ENCODE measurements at places on chromosomes 4 and X. TPM values are rescaled to one million over a fixed set of nuclear protein-coding genes. Genes with fewer than 3 reads are reported as not detected.

Gene XAGE2
- not detected for total RNA-seq

GRCh38 chr4:144788469-144788868, 142.5 kb downstream of the HHIP start:
- no peaks in the 10 kb centered on the region for H3K27me3 ChIP-seq
- H3K36me3 ChIP-seq = peaks cover 6% of the 10 kb centered on the region
- no peak overlapping the region for H3K27ac ChIP-seq
- DNase-seq = no peak

Gene MXRA5
- 3.1 TPM for total RNA-seq

Gene MAMLD1
- 0.21 TPM for total RNA-seq

Gene P2RY4
- total RNA-seq = not detected

DNA sequence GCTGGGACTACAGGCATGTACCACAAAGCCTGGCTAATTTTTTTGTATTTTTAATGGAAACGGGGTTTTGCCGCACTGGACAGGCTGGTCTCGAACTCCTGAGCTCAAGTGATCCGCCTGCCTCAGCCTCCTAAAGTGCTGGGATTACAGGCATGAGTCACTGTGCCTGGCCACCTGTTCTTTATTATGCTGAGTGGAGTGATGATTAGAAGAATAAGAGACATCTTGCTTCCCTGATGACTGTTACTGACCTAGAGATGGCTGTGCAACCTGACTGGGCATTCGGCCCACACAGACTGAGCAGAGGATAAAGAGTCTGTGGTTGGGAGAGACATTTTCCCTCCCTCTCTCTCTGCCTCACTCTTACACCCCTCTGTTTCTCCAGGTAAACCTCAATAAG, 56.7 kb downstream of the SPINK2 start:
- no peak for DNase-seq
- no peaks in the 10 kb centered on the region for H3K36me3 ChIP-seq
- no peaks in the 10 kb centered on the region for H3K27me3 ChIP-seq
- H3K27ac ChIP-seq = no peak overlapping the region
- no peak overlapping the region for H3K4me3 ChIP-seq

Gene MAGEB17
- total RNA-seq = 2.2 TPM

DNA sequence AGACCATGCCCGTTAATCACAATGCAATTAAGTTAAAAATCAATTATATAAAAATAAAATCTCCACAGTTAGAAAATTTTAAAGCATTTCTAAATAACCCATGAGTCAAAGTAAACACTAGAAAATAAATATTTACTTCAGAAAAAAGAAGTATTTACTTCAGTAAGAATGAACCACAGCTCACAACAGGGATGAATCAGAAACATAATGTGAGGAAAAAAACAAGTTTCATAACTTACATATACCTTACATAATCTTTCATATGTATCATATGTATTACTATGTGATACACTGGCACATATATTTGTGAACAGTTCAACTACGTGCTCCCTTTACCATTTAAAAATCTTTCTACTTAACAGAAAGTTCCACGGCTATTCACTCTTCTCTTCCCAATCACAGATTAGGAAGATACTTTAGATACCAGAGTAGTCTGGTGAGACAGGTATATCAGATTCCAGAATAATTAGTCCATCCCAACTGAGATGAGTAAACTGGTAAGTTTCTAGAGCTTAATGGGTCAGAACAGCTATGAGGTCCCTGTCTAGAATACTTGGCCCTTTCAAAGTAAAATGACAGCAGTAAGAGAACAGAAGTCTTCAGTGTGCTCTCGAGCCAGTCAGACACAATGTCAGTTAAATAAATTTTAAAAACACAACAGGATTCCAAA, 70.3 kb downstream of the SH3RF1 start:
- DNase-seq = no peak
- peaks cover 3% of the 10 kb centered on the region for H3K4me1 ChIP-seq
- H3K36me3 ChIP-seq = no peaks in the 10 kb centered on the region
- H3K4me3 ChIP-seq = no peak overlapping the region
- no peak overlapping the region for H3K27ac ChIP-seq

Gene GLOD5
- not detected for total RNA-seq

GRCh38 chr4:168177546-168178149, 85.3 kb downstream of the ANXA10 start:
- H3K4me3 ChIP-seq = no peak overlapping the region
- H3K36me3 ChIP-seq = no peaks in the 10 kb centered on the region
- H3K27ac ChIP-seq = no peak overlapping the region

Gene UGT8
- 47.1 TPM for total RNA-seq

DNA sequence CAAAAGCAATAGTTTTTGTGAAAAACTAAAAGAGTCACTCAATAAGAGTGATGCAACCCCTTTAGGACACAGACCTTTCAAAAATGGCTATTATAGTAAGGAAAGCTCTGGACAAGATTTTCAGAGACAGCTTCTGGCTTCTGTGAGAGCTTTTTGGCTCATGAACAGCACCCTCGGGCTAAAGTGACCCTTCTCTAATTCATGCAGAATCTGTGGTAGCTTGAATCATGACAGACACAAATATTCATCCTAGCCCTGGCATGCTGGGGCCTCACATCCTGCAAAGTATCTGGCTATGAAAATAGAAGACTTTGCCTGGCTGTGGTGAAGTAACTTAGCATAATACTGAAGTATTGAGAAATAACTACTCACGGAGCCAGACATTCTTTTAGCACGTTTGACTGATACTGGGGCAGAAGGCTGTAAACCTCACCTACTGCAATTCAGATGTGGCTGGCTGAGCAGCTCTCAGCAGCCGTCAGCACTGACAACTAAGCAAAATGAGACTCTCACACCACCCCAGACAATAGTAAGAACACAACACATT, 327.3 kb downstream of the MAPK10 start:
- peaks cover 7% of the 10 kb centered on the region for H3K4me1 ChIP-seq
- no peak overlapping the region for H3K4me3 ChIP-seq
- no peak overlapping the region for H3K27ac ChIP-seq
- DNase-seq = no peak

DNA sequence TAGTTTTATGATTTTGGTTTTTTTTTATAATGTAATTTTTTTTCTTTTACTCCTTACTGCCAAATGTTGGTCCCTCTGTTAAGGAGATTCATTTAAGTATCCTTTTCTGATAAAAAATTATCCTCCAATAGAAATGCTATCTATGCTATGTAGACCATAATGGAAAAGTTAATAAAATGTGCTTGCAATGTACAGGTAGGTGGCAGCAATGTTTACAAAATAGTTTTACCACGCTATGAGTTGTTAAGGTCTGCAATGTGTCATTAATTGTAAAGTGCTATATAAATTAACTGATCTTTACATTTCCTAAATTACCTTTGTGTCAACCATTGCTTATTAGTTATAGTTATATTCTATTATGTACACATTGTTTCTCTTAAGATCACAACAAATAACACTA, 3.8 kb upstream of the CENPC start:
- no peak overlapping the region for H3K4me3 ChIP-seq
- H3K27ac ChIP-seq = no peak overlapping the region
- H3K36me3 ChIP-seq = no peaks in the 10 kb centered on the region
- no peak for DNase-seq

GRCh38 chr4:55609393-55609866, 17.4 kb upstream of the PDCL2 start:
- H3K27ac ChIP-seq = no peak overlapping the region
- no peaks in the 10 kb centered on the region for H3K36me3 ChIP-seq
- no peaks in the 10 kb centered on the region for H3K27me3 ChIP-seq
- H3K4me3 ChIP-seq = no peak overlapping the region

Gene TMPRSS11B
- total RNA-seq = not detected

- DNase-seq = no peak
- no peaks in the 10 kb centered on the region for H3K27me3 ChIP-seq
- H3K4me1 ChIP-seq = no peaks in the 10 kb centered on the region
- no peak overlapping the region for H3K27ac ChIP-seq
- no peak overlapping the region for H3K4me3 ChIP-seq
These were observed 3.4 kb downstream of the SMR3A start for GRCh38 chr4:70364002-70364401.

Gene SLC4A4
- 2.3 TPM for total RNA-seq

Gene PCSK1N
- 15.6 TPM for total RNA-seq

Gene ENPP6
- 0.23 TPM for total RNA-seq

Gene CT45A1
- not detected for total RNA-seq

Gene RGN
- total RNA-seq = 6.7 TPM

GRCh38 chr4:134018846-134019245, 182.7 kb downstream of the PABPC4L start:
- DNase-seq = no peak
- H3K4me1 ChIP-seq = peaks cover 19% of the 10 kb centered on the region
- no peak overlapping the region for H3K4me3 ChIP-seq
- 0 out of 2 replicates have a peak overlapping the region, but pooled peaks have one; percentile 56 for H3K27ac ChIP-seq

Gene MAGED4B
- total RNA-seq = 63.8 TPM

GRCh38 chr4:3480528-3481112, 17.5 kb downstream of the DOK7 start:
- H3K27me3 ChIP-seq = peaks cover 64% of the 10 kb centered on the region
- H3K27ac ChIP-seq = no peak overlapping the region
- peak; percentile 80 for DNase-seq
- H3K36me3 ChIP-seq = no peaks in the 10 kb centered on the region

Gene MAGEB10
- total RNA-seq = not detected

DNA sequence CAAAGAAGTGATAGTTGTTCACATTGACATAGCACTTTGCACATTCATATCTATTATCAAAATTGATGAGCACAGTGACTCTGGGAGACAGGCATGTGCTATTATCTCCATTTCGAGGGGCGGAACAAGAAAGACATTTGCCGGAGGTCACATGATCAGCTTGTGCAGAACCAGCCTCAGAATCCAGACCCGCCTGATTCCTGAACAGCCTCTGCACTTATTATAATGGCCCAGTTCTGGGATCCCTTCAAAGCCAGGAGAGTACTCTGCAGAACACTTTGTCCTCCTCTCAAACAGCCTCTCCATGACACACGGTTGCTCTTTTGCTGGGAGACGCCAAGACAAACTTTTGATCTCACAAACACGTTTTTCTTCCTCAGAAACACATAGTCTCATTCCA, 48.4 kb downstream of the RWDD4 start:
- no peaks in the 10 kb centered on the region for H3K36me3 ChIP-seq
- H3K27me3 ChIP-seq = no peaks in the 10 kb centered on the region
- no peaks in the 10 kb centered on the region for H3K4me1 ChIP-seq
- H3K27ac ChIP-seq = no peak overlapping the region
- DNase-seq = no peak

DNA sequence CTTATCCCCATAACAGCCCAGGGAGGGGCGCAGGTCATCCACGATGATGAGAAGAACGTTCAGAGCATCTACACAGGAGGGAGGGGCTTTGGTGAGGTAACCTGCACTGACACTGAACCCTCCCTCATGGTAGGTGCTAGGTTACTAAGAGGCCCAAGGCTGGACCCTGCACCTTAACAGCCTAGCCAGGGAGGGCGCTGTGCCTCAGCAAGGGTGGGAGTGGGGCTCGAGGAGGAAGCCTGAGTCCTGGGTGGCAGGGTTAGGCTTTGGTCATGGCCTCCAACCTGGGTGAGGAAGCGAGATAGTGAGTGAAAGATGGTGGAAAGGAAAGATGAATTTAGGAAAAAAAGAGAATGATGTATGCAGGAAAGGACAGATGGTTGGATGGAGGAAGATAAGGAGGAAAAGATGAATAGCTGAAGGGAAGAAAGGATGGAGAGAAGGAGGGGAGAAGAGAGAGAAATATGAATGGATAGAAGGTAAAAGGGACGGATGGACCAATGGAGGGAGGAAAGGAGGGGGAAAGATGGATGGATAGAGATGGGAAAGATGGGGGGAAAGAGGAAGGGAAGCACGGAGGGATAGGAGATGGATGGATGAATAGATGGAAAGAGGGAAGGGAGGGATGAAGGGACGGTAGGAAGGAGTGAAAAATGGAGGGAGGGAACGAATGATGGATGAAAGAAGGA, 736 bp downstream of the IDS start:
- H3K27ac ChIP-seq = no peak overlapping the region
- H3K4me1 ChIP-seq = no peaks in the 10 kb centered on the region
- peak overlapping the region; percentile 48 for H3K4me3 ChIP-seq
- no peaks in the 10 kb centered on the region for H3K27me3 ChIP-seq

Gene TNIP3
- total RNA-seq = not detected

DNA sequence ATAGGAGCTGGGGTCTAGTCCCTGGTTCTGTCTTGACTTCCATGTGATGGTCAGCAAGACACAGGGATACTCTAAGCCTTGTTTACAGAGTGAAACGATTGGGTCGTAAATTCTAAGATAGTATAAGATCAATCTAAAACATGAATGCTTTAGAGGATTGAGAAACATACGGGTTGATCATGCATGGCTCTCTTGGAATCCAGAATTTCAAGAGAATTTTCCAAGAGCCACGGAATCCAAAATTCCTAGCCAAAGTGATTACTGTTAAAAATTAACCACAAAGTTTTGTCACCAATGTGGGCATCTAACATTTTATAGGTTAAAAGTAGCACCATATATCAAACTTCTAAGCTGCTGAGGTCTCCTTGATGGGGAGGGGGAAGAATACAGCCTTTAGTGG, 16.5 kb downstream of the HS3ST1 start:
- H3K27me3 ChIP-seq = no peaks in the 10 kb centered on the region
- H3K4me1 ChIP-seq = peaks cover 7% of the 10 kb centered on the region
- DNase-seq = no peak
- no peak overlapping the region for H3K4me3 ChIP-seq
- no peaks in the 10 kb centered on the region for H3K36me3 ChIP-seq

- no peaks in the 10 kb centered on the region for H3K27me3 ChIP-seq
- H3K4me3 ChIP-seq = peak overlapping the region; percentile 67
- no peaks in the 10 kb centered on the region for H3K36me3 ChIP-seq
- peaks cover 20% of the 10 kb centered on the region for H3K4me1 ChIP-seq
- no peak for DNase-seq
These were observed 883 bp upstream of the KLHL4 start for GRCh38 chrX:87516717-87517121.

DNA sequence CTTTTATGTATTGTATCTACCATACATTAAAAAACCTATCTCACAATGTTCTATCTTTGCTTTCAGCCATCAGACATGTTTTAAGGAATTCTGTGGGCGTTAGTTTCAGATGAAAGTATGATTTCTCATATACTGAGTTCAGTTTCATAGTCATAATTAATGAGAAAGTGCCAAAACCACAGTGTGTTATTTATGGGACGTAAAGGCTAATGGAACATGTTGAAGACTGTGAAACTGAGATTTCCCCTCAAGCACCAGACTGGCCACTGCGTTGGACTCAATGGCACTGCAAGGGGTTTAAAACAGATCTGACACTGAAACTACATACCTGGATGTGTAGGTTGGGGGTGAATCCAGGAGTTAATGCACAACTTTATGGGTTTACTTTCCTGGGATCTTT, 32.0 kb downstream of the F8 start:
- no peak overlapping the region for H3K27ac ChIP-seq
- no peak overlapping the region for H3K4me3 ChIP-seq
- H3K27me3 ChIP-seq = no peaks in the 10 kb centered on the region
- DNase-seq = no peak
- H3K36me3 ChIP-seq = no peaks in the 10 kb centered on the region

DNA sequence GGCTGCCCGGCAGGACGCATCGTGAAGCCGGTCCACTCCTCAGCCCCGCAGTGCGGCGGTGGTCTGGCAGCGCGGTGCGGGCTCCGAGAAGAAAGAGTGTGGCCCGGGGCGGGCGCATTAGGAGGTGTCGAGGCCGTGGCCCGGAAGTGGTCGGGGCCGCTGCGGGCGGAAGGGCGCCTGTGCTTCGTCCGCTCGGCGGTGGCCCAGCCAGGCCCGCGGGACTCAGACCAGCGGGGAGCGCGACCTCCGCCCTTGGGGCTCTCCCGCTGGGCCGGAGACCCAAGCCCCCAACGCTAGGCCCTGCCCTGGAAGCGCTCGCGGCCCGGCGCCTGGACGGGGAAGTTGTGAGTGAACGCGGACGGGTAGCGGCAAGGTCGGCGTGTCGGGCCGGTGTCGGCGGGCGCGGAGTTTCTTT, 60.0 kb downstream of the HS3ST1 start:
- no peaks in the 10 kb centered on the region for H3K4me1 ChIP-seq
- H3K36me3 ChIP-seq = no peaks in the 10 kb centered on the region
- H3K4me3 ChIP-seq = no peak overlapping the region
- no peak overlapping the region for H3K27ac ChIP-seq
- H3K27me3 ChIP-seq = no peaks in the 10 kb centered on the region

Gene SHOX
- not detected for total RNA-seq

Gene SSX4B
- 0.19 TPM for total RNA-seq

All from GM23338 (cell line).